ENCODE measurements at places on chromosomes 5 and 9.
A peak's percentile ranks its signal among the peaks of the same experiment; 100 is the strongest.

- DNase-seq: no peak
These were observed 842 bp upstream of the ANGPTL2 start for GRCh38 chr9:127123064-127123890.

GRCh38 chr5:141910271-141910673, 13.4 kb upstream of the DELE1 start:
- DNase-seq: no peak

GRCh38 chr5:131393498-131393968, 129.7 kb downstream of the CDC42SE2 start:
- DNase-seq: no peak

GRCh38 chr5:61905613-61906012, 400.4 kb upstream of the KIF2A start:
- no peak for DNase-seq

DNA sequence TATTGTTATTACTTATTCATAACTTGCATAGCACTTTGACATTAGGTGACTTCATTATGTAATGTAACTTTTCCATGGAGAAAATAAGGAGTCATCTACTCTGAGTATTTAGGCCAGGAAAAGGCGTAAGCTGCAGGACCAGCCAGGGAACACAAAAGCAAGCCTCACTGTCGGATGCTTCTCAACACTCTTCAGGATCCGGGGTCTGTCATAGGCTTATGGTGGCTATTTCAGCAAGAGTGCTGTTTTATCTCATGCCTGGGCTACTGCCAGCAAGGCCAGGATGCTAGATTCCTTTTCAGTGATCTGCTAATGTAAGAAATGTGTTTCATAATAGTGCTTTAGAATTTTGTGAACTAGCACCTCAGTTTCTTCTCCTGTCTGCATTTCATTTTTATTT, 162.4 kb downstream of the CHSY3 start:
- no peak for DNase-seq

DNA sequence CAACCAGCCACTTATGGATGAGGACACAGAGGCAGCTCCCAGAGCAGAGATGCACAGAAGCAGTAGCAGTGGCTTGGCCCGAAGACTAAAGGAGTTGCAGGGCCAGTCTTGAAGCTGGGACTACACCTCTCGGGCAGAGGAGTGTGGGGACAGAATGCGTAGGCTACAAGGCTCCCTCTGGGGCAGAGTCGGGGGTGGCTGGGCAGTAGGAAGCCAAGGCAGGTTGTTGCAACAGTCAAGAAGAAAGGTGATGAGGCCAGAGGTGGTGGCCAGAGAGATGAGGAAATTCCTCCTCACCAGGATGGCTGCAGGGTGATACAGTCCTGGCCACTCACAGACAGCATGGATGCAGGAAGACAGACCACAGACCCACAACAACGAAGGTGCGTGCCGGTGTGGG, 4.9 kb upstream of the N4BP3 start:
- no peak for DNase-seq

GRCh38 chr9:123399803-123400378, 43.9 kb downstream of the CRB2 start:
- DNase-seq: no peak

- no peak for DNase-seq
These were observed 6.5 kb upstream of the FAM78A start for GRCh38 chr9:131282688-131283422.

- DNase-seq: no peak
These were observed 11.8 kb downstream of the NR5A1 start for GRCh38 chr9:124495126-124496074.

- no peak for DNase-seq
These were observed 364.3 kb upstream of the ADAMTSL1 start for GRCh38 chr9:18109675-18110074.

DNA sequence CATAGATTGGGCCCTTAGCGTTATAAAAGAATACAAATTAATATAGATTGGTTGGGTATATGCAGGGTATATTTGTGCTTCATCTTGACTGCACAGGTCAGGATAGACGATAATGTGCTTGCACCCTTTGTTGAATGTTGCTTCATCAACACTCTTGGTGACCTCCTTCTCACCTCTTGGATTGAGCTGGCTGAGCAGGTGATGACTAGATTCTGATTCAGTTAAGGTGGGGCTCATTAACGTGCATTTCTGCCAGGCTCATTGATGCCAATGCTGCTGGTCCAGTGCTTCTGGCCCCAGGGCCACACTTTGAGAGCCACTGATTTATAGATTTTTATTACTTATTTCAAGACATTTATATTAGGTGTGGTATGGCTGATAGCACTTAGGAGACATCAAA, 27.7 kb downstream of the PCSK5 start:
- DNase-seq: no peak

DNA sequence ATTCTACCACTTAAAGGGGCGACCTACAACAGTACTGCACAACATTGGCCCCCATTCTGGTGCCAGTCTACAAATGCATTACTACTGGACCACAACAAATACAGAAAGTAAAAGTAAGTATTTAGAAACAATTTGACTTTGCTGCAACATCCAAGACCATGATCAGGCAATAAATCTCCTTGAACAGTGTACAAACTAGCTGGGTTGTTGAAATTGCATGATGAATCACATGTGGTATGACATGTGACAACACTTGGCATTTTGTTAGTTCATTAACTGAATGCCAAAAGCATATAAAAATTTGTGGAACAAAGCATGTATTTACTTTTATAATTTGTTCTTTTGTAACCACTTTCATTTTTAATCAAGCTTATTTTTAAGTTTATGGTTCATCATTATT, 270.5 kb downstream of the NFIB start:
- DNase-seq: no peak

GRCh38 chr5:139132515-139132914, 65.7 kb downstream of the SIL1 start:
- DNase-seq: no peak

GRCh38 chr5:132487095-132487428, 3.5 kb downstream of the IRF1 start:
- no peak for DNase-seq

GRCh38 chr5:126871441-126871840, 94.5 kb downstream of the LMNB1 start:
- no peak for DNase-seq

- no peak for DNase-seq
These were observed 60.9 kb downstream of the RGS3 start for GRCh38 chr9:113524468-113524867.

GRCh38 chr5:91381774-91382359, 1.2 kb downstream of the ARRDC3 start:
- peak; percentile 41 for DNase-seq

DNA sequence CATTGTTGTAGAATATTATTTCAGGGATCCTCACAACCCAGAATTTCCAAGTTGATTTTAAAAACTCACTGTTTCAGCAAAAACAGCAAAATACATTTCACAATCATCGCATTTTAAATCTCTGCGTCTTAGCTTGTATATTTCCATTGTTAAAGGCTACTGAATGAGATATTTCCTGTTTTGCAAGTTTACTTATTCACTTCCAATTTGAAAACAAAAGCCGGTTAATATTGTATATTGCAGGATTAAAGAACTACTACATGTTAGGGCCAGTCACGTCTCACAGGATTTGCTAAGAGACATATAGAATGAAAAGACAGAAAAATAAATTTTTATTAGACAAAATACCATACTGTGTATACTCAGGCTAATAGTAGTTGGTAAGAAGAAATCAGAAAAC, 395.9 kb upstream of the CDH9 start:
- DNase-seq: no peak

DNA sequence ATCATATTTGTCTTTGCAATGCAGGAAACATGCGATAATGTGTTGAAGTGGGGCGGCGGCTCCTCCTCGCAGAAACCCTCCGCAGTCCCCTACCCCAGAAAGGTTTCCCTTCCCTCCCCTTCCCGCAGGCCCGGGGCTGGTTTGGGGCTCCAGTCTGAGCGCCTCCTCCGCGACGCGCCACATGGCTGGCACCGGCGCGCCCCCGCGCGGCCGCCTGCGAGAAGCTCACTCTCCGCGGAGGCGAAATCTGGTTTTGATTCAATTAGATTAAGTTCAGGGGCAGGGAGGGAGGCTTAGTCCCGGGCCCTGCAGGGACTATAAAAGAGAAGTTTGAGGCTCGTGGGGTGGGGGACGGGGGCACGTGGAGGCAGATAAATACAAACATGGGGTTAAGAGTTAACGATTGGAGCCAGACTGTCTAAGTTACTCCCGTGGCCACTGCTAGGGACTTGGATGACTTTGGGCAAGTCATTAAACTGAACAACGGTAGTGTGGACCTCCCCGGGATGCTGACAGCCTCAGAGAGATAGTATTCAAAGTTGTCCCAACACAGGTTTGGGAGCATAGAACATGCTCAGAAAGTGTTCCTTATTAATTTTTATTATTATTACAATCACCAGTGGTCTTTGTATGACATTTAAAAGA, 69.4 kb downstream of the MSX2 start:
- DNase-seq: no peak

DNA sequence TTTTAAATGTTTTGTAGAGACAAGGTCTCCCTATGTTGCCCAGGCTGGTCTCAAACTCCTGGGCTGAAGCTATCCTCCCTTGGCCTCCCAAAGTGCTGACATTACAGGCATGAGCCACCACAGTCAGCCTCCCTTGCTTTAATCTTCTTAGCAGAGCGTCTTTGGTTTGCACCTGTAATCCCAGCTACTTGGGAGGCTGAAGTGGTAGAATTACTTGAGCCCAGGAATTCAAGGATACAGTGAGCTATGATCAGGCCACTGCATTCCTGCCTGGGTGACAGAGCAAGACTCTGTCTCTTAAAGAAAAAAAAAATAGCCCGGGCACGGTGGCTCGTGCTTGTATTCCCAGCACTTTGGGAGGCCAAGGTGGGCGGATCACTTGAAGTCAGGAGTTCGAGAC, 27.8 kb downstream of the UBE2D2 start:
- DNase-seq: no peak

GRCh38 chr9:70964861-70965260, 156.6 kb downstream of the TRPM3 start:
- DNase-seq: no peak

GRCh38 chr5:135458921-135459331, 6.8 kb upstream of the TIFAB start:
- DNase-seq: no peak

DNA sequence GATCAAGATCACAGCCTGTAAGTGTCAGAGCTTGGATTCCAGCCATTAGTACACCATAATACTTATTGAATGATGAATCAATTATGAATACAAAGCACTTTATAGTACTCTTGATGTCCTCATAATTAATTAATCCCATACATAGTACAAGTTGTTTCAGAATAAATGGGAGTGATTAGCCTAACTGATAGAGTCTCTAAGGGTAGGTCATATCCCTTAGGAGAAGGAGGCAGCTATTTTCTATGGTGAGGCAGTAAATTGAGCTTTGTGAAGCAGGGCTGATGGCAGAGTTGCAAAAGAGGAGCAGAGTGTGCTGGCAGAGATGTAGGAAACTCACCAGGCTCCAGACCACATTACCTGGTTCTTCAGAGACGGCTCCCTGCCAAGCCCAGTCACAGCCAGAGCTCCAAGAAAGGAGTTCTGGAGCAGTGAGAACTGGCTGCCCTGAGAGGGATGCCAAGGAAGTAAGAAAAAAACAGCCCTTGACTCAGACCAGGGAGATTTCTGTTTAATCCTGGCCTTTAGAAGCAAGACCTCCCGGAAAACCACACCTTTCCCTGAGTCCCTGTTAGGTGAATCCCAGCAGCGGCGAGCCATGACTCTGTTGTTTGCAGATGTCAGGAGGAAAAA, 112.9 kb downstream of the SH3TC2 start:
- DNase-seq: no peak

DNA sequence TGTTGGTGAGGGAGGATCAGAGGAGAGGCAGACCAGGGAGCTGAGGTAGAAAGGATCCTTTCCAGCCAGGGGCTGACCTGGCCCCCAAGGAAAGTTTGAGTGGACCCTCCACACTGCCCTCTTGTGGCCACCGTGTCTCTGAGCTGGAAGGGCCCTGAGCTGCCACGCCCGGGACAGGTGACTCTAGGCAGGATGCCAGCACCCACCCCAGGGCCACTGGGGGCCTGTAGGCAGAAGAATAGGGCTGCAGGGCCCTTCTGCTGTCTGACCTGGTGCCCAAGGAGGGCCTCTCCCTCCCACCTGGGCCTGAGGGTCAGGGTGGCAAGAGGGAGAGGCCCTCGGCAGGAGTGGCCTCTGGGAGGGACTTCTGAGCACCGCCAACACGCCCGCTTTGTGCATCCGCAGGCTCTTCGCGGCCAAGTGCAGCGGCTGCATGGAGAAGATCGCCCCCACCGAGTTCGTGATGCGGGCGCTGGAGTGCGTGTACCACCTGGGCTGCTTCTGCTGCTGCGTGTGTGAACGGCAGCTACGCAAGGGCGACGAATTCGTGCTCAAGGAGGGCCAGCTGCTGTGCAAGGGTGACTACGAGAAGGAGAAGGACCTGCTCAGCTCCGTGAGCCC, 76.8 kb downstream of the LMX1B start:
- DNase-seq: no peak

GRCh38 chr9:530681-531080, 310.8 kb upstream of the DMRT1 start:
- no peak for DNase-seq

- no peak for DNase-seq
These were observed 63.1 kb upstream of the ASS1 start for GRCh38 chr9:130381660-130382059.

GRCh38 chr9:112856200-112856599, 34.5 kb downstream of the SLC46A2 start:
- DNase-seq: no peak

- DNase-seq: no peak
These were observed 939.7 kb downstream of the NR2F1-AS1 start for GRCh38 chr5:92641031-92641962.

DNA sequence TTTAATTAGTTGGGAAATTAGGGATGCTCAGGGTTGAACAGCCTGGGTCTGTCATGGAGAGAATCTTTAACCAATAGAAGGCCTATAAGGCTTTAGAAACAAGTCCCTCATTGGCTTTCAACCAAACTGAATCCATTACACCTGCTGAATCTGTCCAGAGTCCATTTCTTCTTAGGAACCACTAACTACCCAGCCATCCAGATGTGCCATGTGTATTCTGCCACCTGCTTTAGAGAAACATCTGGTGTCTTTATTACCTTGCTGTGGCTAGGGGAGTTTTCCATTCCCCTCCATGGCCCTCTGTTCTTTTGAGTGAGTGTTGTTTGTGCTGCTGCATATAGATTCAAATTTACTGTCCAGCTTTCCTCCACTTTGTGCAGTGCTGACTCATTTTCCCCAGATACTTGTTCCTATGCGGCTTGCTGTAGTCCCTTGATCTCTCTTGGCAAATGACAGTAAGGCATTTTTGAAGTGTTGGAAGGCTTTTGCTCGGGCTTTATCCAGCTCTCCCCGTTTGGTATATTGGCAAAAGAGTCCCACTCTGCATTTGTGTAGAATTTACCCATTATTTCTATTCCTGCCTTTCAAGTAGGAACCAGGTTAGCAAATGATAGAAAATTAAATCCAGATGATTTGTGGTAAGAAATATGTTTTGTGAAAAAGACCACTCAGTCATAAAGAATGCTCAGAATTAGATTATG, 54.6 kb downstream of the NLN start:
- DNase-seq: no peak

DNA sequence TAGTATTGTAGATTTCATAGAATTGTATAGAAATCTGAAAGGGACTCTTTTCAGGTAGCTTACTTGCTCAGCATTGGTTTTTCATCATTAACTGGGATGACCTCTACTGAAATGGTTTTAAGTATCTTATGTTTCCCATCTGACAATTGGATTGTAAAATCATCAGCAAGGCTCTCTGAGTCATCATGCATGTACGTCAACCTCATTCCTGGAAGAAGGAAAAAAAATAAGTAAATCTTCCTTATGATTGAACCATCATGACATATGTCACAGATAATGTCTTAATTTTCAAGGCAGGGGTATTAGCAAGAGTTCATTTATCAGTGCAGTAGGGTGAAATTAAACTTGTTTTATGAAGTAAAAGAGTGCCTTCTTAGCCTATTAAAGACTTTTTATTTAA, 74.9 kb upstream of the CER1 start:
- no peak for DNase-seq
